ENCODE measurements at places on chromosomes 11 and 22.

- peak; percentile 88 for DNase-seq
Observed at GRCh38 chr11:10750838-10751580, at the start of gene CTR9. CTR9 (plus strand) TSS chr11:10751246; CDS start chr11:10751413, 167 bp downstream.

DNA sequence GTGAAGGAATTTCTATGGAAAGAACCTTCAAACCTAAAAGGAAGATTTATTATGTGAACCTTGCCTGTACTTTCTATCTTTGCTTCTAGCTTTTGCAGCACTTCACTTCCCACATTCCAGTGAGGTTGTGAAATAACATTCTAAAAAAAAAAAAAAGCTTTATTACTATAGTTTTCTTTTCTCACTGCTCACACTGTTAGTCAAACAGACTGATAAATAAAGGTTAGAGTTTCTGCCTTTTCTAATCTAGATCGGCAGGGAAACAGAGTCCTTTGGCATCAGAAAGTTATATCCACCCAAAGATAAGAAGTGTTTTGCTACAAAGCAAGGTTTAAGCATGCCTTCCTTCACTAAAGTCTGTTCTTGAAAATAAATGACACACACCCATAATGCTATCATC lies 2.8 kb downstream of the AAMDC start:
- no peak for DNase-seq

- DNase-seq: no peak
Observed at GRCh38 chr11:68313574-68314202, 1.3 kb downstream of the LRP5 start.

DNA sequence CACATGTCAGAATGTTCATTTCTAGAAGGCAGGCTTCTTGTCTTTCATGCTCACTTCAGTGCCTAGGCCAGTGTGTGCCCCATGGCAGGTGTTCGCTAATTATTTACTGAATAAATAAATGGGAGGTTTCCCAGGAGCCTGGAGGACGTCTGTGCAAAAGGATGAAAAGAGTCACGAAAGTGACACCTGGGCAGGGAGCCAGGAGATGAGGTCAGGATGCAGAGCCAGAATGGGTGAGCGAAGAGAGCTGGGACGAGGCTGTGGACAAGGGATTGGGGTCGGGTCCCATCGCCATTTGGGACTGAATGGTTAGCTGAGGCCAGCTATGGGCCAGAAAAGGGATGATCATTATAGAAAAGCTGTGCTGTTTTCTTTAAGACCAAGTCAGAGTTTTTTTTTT lies 560.4 kb downstream of the TBC1D22A start:
- no peak for DNase-seq

GRCh38 chr22:43796567-43796966 lies 15.5 kb downstream of the EFCAB6 start:
- DNase-seq: no peak

GRCh38 chr22:39990686-39991085 lies 4.1 kb upstream of the FAM83F start:
- DNase-seq: no peak

DNA sequence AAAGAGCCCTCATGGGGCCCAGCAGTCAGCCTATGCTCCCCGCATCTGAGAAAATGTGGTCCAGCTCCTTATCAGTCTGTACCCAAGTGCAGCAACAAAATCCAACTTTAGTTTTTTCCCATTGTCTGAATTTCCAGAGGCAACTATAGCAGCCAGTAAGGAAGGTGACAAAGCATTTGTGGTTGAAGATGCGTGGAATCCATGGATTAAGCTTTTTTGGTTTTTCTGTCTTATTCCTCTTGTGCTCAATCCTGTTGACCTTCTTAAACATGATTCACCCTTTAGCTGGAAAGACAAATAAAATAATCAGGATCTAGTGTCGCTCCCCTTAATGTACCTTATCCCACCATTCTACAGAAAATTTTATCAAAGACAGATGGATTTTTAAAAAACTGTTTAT lies 14.3 kb downstream of the GDPD4 start:
- no peak for DNase-seq

GRCh38 chr11:33515347-33515746 lies 185.3 kb downstream of the C11orf91 start:
- DNase-seq: no peak

DNA sequence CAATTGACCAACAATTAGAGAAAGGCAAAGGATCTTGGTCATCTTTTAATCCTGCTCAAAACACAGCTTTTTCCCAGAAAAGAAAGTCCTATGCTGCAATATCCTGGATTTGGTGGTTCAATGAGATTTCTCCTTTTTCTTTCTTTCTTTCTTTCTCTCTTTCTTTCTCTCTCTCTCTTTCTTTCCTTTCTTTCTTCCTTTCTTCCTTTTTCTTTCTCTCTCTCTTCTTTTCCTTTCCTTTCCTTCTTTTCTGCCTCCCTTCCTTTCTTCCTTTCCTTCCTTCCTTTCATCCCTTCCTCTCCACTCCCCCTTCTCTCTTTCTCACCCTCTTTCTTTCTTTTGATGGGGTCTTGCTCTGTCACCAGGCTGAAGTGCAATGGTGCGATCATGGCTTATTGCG lies 31.7 kb upstream of the MSANTD2 start:
- no peak for DNase-seq

GRCh38 chr22:37850801-37851200 lies 1.6 kb downstream of the EIF3L start:
- DNase-seq: no peak

DNA sequence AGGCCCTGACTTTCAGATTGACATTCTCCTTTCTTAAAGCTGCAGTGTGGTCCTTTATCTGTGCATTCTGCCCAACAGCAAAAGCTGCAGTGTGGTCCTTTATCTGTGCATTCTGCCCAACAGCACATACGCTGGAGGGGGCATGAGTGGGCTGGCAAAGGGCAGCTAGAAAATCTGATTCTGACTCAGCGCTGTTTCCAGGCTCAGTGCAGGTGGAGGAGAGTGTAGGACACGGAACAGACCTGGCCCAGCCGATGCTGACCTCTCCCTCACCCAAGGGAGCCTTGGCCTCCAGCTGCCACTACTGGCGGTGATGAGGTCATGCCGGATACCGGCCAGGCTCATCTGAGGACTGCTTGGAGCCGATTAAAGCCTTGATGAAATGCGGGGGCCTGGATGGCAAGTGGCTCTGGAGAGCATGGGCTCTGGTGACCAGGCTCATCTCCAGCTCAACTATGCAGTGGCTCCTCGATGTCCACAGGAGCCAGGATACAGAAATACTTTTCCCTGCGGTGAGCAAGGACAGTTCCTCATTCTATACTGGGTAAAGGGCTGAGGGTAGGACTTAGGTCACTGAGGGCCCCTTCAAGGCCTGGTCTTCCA lies 84.6 kb downstream of the CLPB start:
- no peak for DNase-seq

DNA sequence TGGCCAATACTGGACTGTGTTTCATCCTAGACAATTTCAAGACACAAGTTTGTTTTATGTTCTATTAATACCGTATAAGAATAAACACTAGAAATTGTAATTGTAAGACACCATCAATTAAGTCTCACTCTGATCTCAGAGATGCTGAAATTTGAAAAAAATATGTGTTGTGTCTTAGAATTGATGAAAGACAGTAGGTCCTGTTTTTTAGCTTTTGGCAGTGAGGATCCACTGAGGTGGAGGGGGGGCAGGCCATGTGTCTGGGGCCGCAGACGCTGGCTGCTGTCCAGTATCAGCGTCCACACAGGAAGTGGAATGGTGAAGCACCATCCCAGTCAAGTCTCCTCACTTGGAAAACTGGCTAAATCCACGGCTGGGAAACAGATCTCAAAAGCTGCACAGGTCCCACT lies 22.5 kb upstream of the ALG8 start:
- no peak for DNase-seq

GRCh38 chr11:112421879-112422278 lies 161.2 kb upstream of the PLET1 start:
- no peak for DNase-seq

DNA sequence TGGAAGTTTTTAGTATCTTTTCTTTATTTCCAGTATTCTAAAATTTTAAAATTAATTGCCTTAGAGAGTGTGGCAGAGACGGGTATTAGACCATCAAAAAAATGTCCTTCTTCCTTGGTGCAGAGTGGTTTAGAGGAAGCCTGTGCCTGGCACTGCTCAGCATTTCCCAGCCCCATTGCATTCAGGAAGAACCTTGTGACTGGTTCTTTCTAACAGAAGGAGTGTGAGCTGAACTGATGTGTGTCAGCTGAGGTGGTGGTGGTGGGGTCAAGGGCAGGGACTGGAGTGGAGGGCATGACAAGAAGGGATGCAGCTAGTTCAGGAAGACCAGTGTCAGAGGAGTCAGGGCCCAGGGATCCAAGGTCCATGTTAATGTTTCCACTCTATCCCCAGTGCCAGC lies 58.7 kb upstream of the FDX1 start:
- DNase-seq: no peak
